ENCODE measurements at places on chromosomes 7 and 10. TPM values are rescaled to one million over a fixed set of nuclear protein-coding genes. Genes with fewer than 3 reads are reported as not detected.

Gene FFAR4
- total RNA-seq, result 0.06 TPM

Gene CELF2
- total RNA-seq, result 0.02 TPM

Gene FGL2
- not detected for total RNA-seq

Gene EN2
- 0.83 TPM for total RNA-seq

Gene NPY4R2
- 26.5 TPM for total RNA-seq

Gene OR2A1
- total RNA-seq, result not detected

Gene SLC13A1
- not detected for total RNA-seq

Gene PILRB
- total RNA-seq, result 30.3 TPM

Gene MORN4
- total RNA-seq, result 8.0 TPM

Gene RNF133
- total RNA-seq, result not detected

Gene FAM13C
- total RNA-seq, result 0.07 TPM

Gene PDE6C
- not detected for total RNA-seq

Gene WEE2
- total RNA-seq, result not detected

Gene SLC25A13
- 39.9 TPM for total RNA-seq

Gene CALCR
- not detected for total RNA-seq

Gene TUBAL3
- 0.31 TPM for total RNA-seq

Gene TEX36
- not detected for total RNA-seq

Gene MSS51
- 0.31 TPM for total RNA-seq

Gene PDE1C
- total RNA-seq, result 2.5 TPM

Gene SLC26A3
- not detected for total RNA-seq

Gene AS3MT
- 3.2 TPM for total RNA-seq

Gene GRID2IP
- total RNA-seq, result not detected

Gene GDF2
- not detected for total RNA-seq

Gene CCDC7
- total RNA-seq, result 0.72 TPM

Gene ANKRD61
- total RNA-seq, result 0.72 TPM

Gene STEAP2
- 3.9 TPM for total RNA-seq

Gene ATP6V0E2
- 61.1 TPM for total RNA-seq

Gene NME8
- not detected for total RNA-seq

Gene IFIT1
- 5.4 TPM for total RNA-seq

Gene ZNF467
- total RNA-seq, result 1.1 TPM

Gene KLF14
- 0.06 TPM for total RNA-seq

Gene HABP2
- 0.09 TPM for total RNA-seq

Gene ITPRID1
- not detected for total RNA-seq

Gene ZNF736
- total RNA-seq, result not detected

Gene CPEB3
- total RNA-seq, result 0.46 TPM

Gene TMEM273
- total RNA-seq, result not detected

Gene EVX1
- total RNA-seq, result 0.18 TPM

Gene CPXM2
- not detected for total RNA-seq

Gene PAX4
- not detected for total RNA-seq

Gene GLI3
- total RNA-seq, result 0.30 TPM

Gene ELMO1
- 3.4 TPM for total RNA-seq

Gene HOXA3
- total RNA-seq, result 4.7 TPM

Gene PMPCB
- total RNA-seq, result 77.2 TPM

Gene ITGB8
- total RNA-seq, result 1.4 TPM

Gene HHEX
- 13.9 TPM for total RNA-seq

Gene C10orf95
- total RNA-seq, result 0.19 TPM

Gene GIMAP2
- not detected for total RNA-seq

Gene TCF7L2
- total RNA-seq, result 22.2 TPM

Data from A549 treated with AZD2906 at 1 μM for 4 hours (cell line).